ENCODE measurements at places on chromosomes 2 and 18. TPM values are rescaled to one million over a fixed set of nuclear protein-coding genes. Genes with fewer than 3 reads are reported as not detected.

Gene PER2
- polyA plus RNA-seq, result 2.0 TPM

Gene C2orf80
- not detected for polyA plus RNA-seq

Gene PASK
- polyA plus RNA-seq, result 10.6 TPM

Gene RGPD4
- not detected for polyA plus RNA-seq

GRCh38 chr2:172930871-172931255 is 144.8 kb upstream of the MAP3K20 start:
- DNase-seq, result no peak
- H3K36me3 ChIP-seq, result no peaks in the 10 kb centered on the region
- H3K27ac ChIP-seq, result no peak overlapping the region

GRCh38 chr2:200301953-200302858 is 4.3 kb upstream of the SPATS2L start:
- H3K4me3 ChIP-seq, result no peak overlapping the region
- no peaks in the 10 kb centered on the region for H3K36me3 ChIP-seq
- no peaks in the 10 kb centered on the region for H3K27me3 ChIP-seq
- H3K27ac ChIP-seq, result no peak overlapping the region

DNA sequence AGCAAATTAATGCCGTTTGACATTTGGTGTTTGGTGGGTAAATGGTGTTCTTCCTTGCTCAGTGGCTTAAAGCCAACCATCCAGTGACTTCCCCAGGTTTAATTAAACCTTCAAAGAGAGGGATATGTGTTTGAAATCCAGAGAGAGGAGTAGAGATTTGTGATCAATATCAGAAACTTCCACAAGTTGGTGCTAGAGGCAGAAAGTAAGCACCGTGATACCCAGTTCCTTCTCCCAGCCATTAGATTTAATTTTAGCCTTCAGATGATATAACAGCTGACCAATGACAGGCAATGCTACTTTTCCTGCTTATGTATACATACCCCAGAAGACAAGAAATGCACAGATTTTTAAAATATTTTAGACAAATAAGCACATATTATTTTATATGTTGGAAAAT is 398.5 kb downstream of the CDH2 start:
- DNase-seq, result no peak
- no peak overlapping the region for H3K4me3 ChIP-seq
- no peaks in the 10 kb centered on the region for H3K27me3 ChIP-seq

DNA sequence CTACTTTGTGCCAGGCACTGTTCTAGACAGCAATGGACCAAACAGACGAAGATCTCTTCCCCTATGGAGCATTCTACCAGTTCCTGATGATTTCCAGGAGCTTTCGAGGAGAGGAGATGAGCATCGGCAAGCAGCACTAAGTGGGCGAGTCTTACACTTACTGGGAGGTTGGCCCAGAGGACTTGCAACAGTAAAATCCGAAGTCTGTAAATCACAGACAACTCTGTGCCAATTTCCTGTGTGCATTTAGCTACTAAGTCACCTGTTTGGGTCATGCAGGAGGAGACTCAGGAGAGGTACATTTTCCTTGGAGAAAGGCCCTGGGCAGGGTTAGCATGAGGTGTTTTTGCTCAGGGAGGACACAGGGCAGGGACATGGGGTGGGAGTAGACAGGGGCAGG is 58.9 kb downstream of the TRPM8 start:
- H3K4me1 ChIP-seq, result peaks cover 4% of the 10 kb centered on the region
- H3K36me3 ChIP-seq, result no peaks in the 10 kb centered on the region
- DNase-seq, result no peak
